ENCODE measurements at places on chromosomes 6 and 20. TPM values are rescaled to one million over a fixed set of nuclear protein-coding genes. Genes with fewer than 3 reads are reported as not detected.

ZNF831 gene
- not detected for total RNA-seq

STMND1 gene
- not detected for total RNA-seq

ABHD16B gene
- not detected for total RNA-seq

EIF6 gene
- 161 TPM for total RNA-seq

SASH1 gene
- total RNA-seq = 26.1 TPM

COQ3 gene
- total RNA-seq = 13.1 TPM

CALHM5 gene
- total RNA-seq = 3.0 TPM

OR12D3 gene
- total RNA-seq = not detected

PMEPA1 gene
- under 0.01 TPM for total RNA-seq

NMBR gene
- 0.11 TPM for total RNA-seq

HSPA1A gene
- total RNA-seq = 107 TPM

GPANK1 gene
- total RNA-seq = 13.0 TPM

C20orf204 gene
- 1.2 TPM for total RNA-seq

PNPLA1 gene
- not detected for total RNA-seq

TNXB gene
- 5.9 TPM for total RNA-seq

EYA4 gene
- total RNA-seq = 14.5 TPM

C6orf15 gene
- total RNA-seq = not detected

ACAT2 gene
- 145 TPM for total RNA-seq

HUS1B gene
- total RNA-seq = 1.4 TPM

ADGRB3 gene
- under 0.01 TPM for total RNA-seq

LPA gene
- total RNA-seq = not detected

MCCD1 gene
- not detected for total RNA-seq

SNAP25 gene
- total RNA-seq = 0.44 TPM

CRIP3 gene
- not detected for total RNA-seq

PBOV1 gene
- not detected for total RNA-seq

TASP1 gene
- 9.2 TPM for total RNA-seq

SGK2 gene
- 1.1 TPM for total RNA-seq

RFX6 gene
- not detected for total RNA-seq

SMIM29 gene
- total RNA-seq = 71.2 TPM

SLC35D3 gene
- total RNA-seq = not detected

TLDC2 gene
- not detected for total RNA-seq

SNX21 gene
- 58.0 TPM for total RNA-seq

GFRAL gene
- total RNA-seq = not detected

NKX2-2 gene
- total RNA-seq = not detected

HLA-G gene
- not detected for total RNA-seq

PRRC2A gene
- total RNA-seq = 46.1 TPM

C6orf58 gene
- total RNA-seq = not detected

PLA2G7 gene
- not detected for total RNA-seq

PFDN4 gene
- total RNA-seq = 164 TPM

CLVS2 gene
- total RNA-seq = 0.12 TPM

ADGRF4 gene
- total RNA-seq = 0.33 TPM

VGLL2 gene
- not detected for total RNA-seq

ANKRD66 gene
- not detected for total RNA-seq

SIGLEC1 gene
- not detected for total RNA-seq

SLC2A10 gene
- 49.7 TPM for total RNA-seq

IL17F gene
- not detected for total RNA-seq
